ENCODE measurements at places on chromosomes 13 and 19. TPM values are rescaled to one million over a fixed set of nuclear protein-coding genes. Genes with fewer than 3 reads are reported as not detected.
A peak's percentile ranks its signal among the peaks of the same experiment; 100 is the strongest.

The PRR20B gene
- total RNA-seq, result not detected

The ZNF709 gene
- total RNA-seq, result 4.0 TPM

DNA sequence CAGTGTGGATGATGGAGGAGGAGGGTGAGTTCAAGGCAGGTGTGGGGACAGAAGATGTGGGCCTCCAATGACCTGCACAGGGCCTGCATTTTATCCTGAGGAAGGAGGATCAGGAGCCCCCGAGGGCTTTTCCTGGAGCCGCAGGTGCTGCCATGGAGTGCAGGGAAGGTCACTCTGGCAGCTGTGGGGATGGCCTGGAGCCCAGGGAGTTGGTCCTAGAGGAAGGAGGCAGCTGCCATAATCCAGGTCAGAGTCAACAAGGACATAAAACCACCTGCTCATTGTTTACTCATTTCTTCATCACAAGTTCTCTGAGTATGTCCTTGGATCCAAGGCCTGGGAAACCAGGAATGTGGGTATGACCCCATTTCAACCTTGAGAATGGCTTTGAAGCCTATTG, 87.2 kb downstream of the SCGB2B2 start:
- DNase-seq, result no peak
- no peak overlapping the region for H3K4me3 ChIP-seq
- H3K4me1 ChIP-seq, result no peaks in the 10 kb centered on the region
- H3K27ac ChIP-seq, result no peak overlapping the region

DNA sequence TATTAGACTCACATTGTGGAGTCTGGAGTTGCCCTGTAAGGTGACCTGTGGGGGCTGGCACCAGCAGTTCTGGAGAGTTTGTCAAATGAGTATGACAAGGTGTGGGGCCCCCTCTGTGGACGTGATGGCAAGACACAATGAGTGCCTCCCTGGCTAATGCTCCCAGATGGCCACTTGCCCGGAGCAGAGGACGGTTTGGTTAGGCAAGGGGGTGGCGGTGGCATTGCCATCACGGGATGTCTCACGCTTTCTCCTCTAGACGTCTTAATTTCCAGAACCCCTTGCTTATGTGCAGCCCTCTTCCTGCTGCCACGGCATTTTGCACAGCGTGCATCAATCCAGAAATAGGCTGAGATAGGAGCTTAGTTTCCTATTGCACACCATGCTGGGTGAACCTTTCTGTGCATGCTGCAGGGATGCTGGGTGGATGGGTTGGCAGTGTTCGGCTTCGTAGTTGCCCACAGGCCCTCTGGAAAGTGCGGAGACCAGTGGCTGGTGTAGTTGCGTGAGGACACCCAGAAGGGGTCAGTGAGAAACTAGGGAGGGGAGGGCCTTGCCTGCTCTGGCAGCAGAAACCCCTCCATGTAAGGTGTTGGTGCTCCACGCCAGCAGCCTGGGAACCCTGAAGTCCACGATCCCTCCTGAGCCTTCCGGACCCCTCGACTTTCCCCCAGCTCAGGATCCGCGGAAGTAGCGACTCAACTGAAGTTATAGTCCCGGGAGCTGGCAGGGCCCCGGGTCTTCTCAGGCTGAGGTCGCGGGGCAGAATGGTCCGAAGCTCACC, 18.1 kb upstream of the LRP3 start:
- H3K27ac ChIP-seq, result peak overlapping the region; percentile 97
- no peaks in the 10 kb centered on the region for H3K27me3 ChIP-seq
- no peak for DNase-seq
- H3K4me1 ChIP-seq, result peaks cover 36% of the 10 kb centered on the region
- H3K4me3 ChIP-seq, result peak overlapping the region; percentile 99

GRCh38 chr19:14871619-14872230, 14.2 kb downstream of the OR7A17 start:
- H3K27me3 ChIP-seq, result no peaks in the 10 kb centered on the region
- H3K4me1 ChIP-seq, result no peaks in the 10 kb centered on the region
- DNase-seq, result no peak
- H3K4me3 ChIP-seq, result no peak overlapping the region
- H3K27ac ChIP-seq, result no peak overlapping the region

DNA sequence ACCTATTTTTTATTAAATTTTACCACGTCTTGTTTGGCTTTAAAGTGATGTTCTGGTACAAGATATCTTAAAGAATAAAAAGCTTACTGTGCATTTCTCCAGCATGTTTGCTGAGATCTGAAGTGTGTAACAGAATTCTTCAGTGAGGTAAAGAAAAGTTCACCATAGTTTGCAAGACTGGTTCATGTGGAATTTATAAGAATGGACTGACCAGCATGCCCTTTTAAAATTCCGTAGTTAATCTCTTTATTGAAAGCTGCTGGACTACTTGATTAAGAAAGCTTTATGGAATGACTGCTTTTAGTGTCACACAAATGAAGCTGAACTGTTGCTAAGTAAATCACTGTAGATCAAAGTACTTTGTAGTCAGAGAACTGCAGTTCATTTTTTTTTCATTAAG, 119.2 kb downstream of the GPC6 start:
- H3K36me3 ChIP-seq, result no peaks in the 10 kb centered on the region
- no peaks in the 10 kb centered on the region for H3K27me3 ChIP-seq
- H3K27ac ChIP-seq, result no peak overlapping the region
- no peak overlapping the region for H3K4me3 ChIP-seq
- H3K4me1 ChIP-seq, result no peaks in the 10 kb centered on the region
- DNase-seq, result no peak

- no peak overlapping the region for H3K27ac ChIP-seq
- DNase-seq, result no peak
- no peak overlapping the region for H3K4me3 ChIP-seq
- H3K4me1 ChIP-seq, result no peaks in the 10 kb centered on the region
- H3K36me3 ChIP-seq, result no peaks in the 10 kb centered on the region
- no peaks in the 10 kb centered on the region for H3K27me3 ChIP-seq
These were observed 38.8 kb downstream of the CARD8 start for GRCh38 chr19:48216933-48217332.
